ENCODE measurements at places on chromosomes 7 and 10. TPM values are rescaled to one million over a fixed set of nuclear protein-coding genes. Genes with fewer than 3 reads are reported as not detected.

Gene ZNF425
- 1.7 TPM for total RNA-seq

Gene SLC16A12
- total RNA-seq = 0.08 TPM

Gene TAS2R5
- not detected for total RNA-seq

Gene FAM25G
- total RNA-seq = not detected

Gene SH2D4B
- not detected for total RNA-seq

Gene GIMAP6
- total RNA-seq = 0.56 TPM

Gene ITPRID1
- total RNA-seq = 0.39 TPM

Gene SPOCK2
- 0.29 TPM for total RNA-seq

Gene LAMB1
- 128 TPM for total RNA-seq

Gene SCRN1
- 128 TPM for total RNA-seq

- DNase-seq = no peak
Measured at GRCh38 chr10:80966326-80966986, 428.8 kb downstream of the SH2D4B start.

DNA sequence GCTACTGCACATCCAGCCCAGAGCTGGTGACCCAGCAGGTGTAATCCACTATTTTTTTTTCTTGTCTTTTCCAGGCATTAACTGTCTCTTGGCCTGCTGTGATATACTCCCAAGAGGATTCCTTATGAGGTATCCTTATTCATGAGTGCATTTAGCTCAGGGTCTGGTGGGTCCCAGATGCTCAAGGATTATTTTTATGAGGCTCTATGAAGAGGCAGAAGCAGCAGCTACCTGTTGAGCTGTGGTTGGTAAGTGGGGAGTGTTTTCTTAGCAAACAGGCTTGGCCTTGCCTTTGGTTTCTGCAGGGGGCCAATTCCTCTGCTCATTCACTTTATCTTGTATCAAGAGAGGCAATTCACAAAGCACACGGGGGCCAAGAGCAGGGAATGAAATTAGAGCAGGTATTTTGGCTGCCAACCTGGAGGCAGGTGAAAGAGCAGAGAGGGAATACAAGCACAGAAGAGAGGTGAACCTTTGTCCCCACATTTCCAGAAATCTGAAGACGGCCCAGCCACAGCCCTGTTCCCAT is 221.6 kb downstream of the TMEM178B start:
- DNase-seq = no peak

DNA sequence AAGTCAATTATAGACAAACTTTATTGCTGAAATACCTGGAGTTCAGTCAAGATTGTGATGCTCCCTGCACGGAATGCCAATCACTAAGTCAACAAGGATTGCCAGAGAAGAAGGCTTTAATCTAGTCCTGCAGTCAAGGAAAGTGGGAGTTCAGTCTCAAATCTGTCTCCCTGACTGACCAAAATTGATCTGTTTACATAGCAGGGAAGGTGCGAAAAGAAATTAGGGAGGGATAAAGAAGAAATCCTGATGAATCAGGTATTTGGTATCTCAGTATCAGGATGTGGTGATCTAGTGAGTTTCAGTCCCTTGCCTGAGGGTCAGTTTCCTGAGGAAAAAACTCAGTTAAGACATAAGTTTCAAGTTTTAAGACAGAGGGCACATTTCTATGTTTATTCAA is 2.1 kb upstream of the AKR1D1 start:
- no peak for DNase-seq

DNA sequence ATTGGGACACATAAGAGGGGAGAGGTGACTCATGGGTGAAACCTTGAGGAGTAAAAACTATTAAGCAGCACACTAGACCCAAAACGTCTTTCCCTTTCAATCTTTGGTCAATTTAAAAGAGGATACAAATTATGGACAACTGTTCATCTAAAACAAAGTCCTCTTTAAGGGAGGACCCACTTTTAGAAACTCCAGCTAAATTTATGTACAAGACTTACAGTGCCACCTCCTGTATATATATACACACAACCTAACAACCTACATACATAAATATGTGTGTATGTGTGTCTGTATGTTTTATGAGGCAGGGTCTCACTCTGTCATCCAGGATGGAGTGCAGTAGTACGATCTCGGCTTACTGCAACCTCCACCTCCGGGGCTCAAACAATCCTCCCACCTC is 18.1 kb upstream of the ZC3HAV1 start:
- DNase-seq = no peak

GRCh38 chr7:159280008-159280407 is 135.3 kb upstream of the VIPR2 start:
- no peak for DNase-seq

DNA sequence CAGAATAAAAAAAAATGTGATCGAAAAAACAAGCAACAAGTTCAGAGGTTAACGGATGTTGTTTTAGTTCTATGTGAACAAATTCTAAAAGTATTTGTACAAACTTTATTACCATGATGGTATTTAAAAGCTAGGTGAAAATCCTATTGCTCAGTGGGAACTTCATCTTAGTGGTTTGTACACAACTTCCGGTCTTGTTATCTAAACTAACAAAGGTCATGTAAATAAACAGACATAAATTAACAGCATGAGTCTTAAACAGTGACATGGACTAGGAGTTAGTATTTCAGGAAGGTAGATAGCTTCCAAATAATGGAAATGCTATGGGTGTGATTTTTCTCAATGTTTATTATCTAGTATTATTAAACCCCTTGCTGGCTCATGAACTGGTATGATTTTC is 83.8 kb downstream of the SPAG6 start:
- peak; percentile 29 for DNase-seq

DNA sequence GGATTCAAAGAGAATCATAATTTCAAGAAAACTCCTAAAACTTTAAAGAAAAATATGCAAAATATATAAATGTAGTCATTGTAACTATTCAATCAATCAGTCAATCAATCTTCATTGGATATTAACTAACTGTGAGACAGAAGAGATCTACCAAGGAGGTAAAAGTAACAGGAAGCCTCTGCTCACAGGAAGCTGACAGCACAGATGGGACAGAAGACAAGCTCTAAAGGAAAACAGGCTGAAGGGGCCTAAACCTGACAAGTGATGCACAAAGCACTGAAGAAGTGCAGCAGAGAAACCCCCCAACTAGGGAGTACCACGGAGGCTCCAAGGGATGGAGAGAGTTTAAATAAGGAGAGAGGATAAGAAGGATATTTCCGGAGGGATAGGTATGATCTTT is 173.0 kb downstream of the SKAP2 start:
- DNase-seq = no peak

GRCh38 chr10:6402349-6402709 is 177.7 kb downstream of the PRKCQ start:
- DNase-seq = no peak

DNA sequence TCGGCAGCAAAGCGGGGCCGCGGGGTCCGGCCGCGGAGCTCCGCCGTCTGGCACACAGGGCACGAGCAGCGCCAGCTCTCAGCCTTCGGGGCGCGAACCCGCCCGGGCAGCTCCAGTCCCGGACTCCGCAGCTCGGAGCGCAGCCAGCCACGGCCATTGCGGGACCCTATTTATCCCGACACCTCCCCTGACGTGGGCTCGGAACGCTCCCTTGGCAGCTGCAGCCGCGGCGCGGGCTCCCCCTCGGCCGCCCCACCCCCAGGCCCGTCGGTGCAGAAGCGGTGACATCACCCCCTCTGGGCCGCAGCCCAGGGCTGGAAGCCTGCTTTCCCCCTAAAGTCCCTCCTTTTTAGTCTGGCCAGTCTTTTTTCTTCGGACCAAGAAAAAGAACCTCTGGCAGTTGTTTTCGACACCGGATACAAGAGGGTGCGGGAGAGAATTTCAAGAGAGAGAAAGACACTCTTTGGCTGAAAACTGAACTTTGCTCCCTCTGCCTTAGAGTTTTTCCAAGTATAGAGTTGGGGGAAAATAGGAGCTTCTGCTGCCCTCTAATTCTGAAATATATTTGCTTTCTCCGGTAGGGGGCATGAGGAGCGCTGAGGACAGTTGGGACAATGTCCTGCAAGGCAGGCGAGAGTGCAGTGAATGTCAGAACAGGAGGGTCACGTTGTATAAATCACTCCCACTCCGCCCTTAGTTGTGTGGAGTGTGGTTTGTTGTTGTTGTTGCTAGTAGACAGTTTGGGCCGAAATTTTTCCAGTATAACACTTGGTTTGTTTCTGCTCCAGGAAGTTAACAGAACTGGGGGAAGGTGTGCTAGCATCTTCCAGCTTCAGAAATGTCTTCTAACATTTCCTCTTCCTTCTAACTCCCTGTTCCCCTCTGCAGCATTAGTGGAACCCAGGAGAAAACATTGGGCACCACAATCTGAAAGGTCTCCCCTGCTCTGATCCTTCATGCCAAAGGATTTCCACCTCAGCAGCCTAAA is at the start of gene SFRP4:
SFRP4 (minus strand) TSS at position 145 of the 988 bp plus-strand sequence. CDS start 280 bp downstream, outside the sequence.
- peak; percentile 89 for DNase-seq

DNA sequence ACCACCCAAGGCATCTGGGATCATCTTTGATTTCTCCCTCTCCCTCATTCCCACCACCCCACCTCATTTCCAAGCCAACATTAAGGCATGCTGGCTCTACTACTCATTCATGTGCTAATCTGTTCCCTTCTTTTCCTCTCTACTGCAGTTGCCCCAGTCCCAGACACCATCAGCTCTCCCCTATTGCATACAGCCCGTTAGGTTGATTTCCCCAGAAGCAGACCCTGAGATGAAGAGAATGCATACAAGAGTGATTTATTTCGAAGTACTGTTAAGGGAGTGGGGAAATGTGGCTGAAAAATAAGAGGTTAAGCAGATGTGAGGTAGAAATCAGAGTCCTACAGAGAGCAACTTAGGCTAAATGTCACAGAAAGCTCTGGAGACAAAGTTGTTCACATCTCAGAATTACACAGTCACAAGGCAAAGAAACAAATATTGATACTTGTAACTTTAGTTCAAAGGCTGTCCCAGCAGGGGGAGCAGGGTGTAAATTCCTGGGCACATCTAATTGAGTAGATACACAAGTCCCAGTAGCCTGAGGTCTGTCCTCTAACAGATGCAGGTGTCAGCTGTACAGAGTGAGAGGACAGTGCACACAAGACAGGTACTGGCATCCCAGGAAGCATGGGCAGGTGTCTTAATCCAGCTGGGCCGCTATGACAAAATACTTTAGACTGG is 20.9 kb downstream of the AKR1D1 start:
- peak; percentile 29 for DNase-seq

DNA sequence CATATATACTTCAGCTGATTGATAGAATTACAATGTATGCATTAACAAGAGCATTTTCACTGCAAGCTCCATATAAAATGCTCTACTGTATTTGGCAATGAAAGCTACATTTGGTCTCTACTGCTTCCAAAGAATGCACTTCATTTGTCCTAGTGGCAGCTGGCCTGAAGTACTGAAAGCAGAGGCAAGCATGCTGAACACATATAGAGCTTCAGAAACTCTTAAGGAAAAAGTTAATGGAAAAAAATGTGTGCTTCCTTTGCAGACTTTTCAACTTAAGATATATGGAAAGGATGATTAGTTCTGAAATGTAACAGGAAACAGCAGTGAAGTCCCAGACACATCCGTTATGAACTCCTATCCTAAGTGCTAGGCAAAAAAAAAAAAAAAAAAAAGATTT is 537.1 kb upstream of the POM121L12 start:
- DNase-seq = no peak

DNA sequence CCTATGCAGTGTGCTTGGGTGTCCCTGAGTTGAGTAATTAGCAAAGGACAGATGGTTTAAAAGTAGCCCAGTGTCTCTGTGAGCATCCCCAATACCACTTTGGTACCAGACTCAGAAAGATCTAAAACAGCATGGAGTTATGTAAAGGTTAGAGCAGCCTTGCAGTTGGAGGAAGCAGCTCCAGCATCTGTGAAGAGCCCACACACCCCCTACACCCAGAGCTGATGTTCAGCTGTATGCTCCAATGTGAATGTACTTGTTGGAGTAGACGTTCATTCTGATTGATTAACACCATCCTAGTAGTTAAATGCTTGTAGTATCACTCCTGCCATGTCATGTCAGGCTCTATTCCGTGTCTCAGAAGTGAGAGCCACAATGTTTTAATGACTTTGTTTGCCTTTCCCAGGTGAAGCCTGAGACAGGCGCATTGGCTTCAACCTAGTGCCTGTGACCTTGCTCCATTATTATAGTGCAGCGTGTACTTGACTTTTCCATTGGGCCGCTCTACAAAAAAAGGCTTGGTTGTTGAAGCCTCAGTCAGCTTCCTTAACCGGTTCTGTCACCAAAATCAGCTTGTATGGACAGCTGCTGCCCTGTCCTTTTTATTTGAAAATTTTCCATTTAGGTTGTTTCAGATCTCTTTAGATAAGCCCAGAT is 154.2 kb downstream of the LCOR start:
- no peak for DNase-seq

DNA sequence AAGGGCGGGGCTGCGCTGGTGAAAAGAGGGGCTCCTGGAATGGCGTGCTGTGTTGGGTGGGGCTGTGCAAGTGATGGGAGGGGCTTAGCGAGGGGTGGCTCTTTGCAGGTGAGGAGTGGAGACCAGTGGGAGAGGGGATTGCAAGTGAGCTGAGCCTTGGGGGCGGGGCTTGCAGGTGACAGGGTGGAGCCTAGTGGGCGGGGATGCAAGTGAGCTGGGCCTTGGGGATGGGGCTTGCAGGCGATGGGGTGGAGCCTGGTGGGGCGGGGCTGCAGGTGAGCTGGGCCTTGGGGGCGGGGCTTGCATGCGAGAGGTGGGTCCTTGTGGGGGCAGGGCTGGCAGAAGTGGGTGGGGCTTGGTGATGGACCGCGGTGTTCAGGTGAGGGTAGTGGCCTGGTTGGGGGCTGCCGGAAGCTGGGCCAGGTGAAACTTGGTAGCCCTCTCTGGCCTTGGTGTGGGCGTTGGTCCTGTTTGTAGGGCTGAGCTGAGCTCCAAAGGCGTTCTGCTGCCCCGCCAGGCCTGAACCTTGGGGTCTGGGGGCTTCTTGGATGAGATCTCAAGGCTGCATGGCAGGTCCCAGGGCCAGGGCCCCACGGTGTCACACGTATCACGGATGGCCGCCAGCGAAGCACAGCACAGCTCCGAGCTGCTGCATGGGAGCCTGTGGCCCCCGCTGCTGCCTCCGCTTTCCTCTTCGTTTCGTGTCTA is 743 bp upstream of the PITRM1 start:
- DNase-seq = no peak

DNA sequence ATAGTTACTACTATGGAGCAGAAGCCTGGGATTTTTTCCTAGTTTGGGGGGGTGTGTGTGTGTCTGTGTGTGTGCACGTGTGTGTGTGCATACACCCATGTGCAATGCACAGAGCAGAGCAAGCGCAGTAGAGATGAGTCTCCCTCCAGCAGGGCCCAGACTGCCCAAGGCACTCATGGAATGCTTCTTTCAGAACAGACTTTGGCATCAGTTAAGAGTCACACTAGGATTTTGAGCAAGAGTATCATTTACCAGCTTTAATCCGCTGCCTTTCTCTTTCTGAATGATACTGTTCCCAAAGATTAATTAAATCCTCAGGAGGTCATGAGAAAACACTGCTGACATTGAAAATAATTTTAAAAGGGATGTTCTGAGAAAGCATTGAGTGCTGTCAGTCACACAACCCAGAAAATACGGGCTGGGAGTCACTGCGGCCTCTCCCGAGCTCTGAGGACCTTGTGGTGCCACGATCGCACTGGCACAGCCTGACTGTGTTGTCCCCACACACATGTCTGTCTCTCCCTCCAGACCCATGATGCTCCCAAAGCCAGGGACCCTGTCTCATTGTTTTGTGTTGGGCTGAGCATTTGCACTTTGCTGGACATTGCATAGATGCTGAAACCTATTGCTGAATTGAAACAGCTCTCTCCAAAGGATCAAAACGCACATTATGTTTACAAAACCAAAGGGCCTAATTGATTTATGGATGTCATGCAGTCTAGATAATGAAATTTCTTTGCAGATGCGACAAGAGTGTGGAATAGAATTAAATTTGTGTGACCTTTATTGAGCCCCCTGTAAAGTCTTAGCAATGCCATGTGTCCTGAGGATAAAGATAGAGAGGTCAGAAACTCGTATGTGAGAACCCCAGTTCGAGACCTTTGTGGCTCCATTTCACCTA is 54.7 kb upstream of the FIGNL1 start:
- no peak for DNase-seq

Measured in H4 (cell line).